ENCODE measurements at places on chromosomes 1 and 21.

- DNase-seq = no peak
These were observed 192.4 kb upstream of the GALNT2 start for GRCh38 chr1:229874609-229875008.

- DNase-seq = no peak
These were observed 27.5 kb upstream of the TMEM52 start for GRCh38 chr1:1946540-1946939.

DNA sequence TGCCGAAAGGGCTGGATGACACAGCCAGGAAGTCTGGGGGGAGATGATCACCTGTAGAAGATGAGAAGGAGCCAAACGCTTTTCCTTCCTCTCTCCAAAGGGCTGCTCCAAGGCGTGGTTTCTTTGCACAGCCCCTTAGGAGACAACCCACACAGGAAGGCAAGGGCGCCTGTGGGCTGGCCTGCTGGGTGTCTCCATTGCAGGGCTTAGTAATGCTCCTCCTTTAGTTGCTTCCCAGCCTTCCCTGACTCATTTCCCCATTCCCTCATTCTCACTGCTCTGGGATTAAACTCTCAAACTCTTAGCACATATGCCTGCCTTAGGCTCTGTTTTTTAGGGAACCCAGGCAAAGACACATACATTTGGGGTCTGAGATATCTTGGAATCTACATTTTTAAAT is 1.7 kb upstream of the CLCA1 start:
- no peak for DNase-seq

DNA sequence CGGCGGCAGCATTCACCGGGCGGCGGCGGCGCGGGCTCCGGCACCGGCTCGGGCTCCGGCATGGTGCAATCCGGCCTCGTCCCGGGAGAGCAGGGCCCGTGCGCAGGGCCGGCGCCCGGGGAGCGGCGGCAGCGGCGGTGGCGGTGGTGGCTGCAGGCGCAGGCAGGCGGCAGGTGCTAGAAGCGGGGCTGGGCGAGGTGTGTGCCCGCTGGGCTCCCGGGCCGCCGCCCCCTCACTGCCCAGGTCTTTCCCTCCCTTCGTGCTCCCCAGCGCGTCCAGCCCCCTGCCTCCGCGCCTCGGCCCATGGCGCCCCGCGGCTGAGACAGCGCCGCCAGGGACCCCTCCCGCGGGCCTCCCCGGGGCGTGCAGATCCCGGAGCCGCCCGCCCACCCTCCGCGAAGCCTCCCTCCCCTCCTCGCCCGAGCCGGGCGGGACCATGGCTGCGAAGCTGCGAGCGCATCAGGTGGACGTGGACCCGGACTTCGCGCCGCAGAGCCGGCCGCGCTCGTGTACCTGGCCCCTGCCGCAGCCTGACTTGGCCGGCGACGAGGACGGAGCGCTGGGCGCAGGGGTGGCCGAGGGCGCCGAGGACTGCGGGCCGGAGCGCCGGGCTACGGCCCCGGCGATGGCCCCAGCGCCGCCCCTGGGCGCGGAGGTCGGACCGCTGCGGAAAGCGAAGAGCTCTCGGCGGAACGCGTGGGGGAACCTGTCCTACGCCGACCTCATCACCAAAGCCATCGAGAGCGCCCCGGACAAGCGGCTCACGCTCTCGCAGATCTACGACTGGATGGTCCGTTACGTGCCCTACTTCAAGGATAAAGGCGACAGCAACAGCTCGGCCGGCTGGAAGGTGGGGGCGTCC is 492 bp downstream of the FOXO6 start:
- DNase-seq = peak; percentile 26

DNA sequence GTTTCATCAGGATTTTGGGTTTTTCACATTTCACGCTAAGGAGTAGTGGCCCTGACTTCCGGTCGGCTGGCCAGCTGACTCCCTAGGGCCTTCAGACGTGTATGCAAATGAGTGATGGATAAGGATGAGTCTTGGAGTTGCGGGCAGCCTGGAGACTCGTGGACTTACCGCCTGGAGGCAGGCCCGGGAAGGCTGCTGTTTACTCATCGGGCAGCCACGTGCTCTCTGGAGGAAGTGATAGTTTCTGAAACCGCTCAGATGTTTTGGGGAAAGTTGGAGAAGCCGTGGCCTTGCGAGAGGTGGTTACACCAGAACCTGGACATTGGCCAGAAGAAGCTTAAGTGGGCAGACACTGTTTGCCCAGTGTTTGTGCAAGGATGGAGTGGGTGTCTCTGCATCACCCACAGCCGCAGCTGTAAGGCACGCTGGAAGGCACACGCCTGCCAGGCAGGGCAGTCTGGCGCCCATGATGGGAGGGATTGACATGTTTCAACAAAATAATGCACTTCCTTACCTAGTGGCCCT is 23.1 kb upstream of the TNFRSF1B start:
- peak; percentile 96 for DNase-seq

DNA sequence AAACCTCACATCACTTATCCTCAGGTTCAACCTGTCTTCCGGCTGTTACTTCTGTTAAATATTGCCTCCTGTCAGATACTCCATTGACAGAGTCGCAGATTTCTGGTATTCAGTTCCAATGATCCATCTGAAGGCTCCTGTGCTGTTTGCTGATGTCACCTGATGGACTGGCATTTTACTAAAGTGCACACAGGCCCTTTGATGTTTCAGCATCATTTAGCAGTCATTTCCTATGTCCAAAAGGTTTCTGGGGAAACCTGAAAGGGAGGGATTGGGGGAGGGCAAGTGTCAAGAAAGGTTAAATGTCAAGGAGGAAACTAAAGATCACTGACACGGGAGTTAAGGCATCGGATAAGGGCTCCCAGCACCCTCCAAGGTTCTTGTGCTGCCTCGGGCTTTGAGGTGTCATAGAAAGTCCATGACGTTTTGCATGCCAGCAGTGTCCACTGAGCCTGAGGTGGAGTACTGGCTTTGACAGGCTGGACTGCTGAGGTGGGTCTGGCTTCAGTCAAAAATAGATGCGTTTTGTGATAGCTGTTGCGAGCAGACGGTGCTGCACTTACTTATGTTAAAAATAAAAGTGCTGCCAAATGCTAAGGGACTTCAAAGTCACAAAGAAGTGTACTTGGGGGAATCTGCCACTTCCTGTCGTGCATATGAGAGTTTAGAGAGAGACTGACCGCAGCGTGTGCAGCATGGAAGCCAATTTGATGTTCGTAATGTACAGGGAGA is 30.8 kb downstream of the XCL2 start:
- no peak for DNase-seq

DNA sequence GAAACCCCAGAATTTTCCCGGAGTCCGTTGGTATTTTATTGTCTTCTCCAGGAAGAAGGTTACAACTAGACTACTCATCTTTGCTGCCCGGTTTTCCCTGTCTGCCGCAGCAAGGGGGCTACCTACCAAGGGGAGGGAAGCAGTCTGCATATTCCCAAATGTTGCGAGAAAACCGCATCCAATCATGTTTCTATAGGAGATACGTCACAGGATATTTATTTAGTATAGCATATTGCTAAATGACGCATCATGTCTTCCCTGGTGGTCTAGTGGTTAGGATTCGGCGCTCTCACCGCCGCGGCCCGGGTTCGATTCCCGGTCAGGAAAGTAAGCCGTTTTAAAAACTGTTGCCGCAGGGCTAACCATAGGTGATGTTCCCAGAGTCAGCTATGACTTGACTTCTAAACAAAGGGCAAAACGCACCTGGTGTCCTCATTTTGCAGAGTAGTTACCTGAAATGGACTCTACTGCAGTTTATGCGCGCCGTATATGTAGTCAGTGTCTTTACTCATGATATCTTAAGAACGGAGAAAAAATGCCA is 15.2 kb upstream of the ZNF692 start:
- DNase-seq = peak; percentile 84

GRCh38 chr1:81420760-81421159 is 380.0 kb upstream of the ADGRL2 start:
- no peak for DNase-seq

DNA sequence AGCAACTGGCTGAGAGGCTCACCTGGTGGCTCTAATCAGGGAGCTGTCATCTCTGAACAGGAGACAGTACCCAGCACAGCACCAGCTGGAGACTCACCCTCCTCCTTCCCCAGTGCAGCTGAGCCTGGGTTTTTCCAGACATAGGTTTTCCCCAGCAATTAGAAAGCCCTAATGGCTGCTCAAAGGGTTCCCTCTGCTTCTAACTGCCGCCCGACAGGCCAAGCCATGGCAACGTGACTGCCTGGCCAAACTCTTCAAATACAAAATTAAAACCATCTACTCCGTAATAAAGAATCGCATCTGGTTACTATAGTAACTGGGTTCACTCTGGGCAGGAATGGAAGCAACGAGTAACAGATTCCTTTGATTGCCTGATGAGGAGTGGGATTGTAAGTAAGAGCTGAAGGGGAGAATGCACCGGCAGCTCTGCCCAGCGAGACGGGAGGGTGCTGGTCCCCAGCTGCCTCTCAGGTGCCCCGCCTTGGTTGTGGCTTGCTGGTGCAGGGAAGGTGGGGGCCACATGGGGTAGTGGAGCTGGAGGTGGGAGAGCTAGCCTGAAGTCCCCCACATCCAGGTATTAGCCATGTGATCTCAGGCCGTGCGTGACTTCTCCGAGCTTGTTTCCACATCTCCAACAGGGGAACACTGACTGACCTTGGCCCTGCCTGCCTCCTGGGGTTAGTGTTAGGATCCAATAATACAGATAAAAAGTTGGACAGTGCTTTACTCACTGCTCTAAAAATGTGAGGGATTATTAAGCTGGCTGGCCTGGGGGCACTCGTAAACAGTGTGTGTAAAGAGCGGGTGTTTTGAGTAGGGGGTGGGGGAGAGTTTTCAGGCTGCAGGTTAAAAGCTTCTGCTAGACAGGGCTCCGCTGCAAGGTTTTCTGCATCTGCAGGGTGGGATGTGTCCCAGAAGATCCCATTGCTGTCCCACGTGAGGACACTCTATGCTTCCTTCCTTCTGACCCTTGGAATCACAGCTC is 94.2 kb downstream of the KCNN3 start:
- no peak for DNase-seq

- no peak for DNase-seq
These were observed 81.0 kb upstream of the IVNS1ABP start for GRCh38 chr1:185398022-185398421.

- no peak for DNase-seq
These were observed 125.9 kb downstream of the MAST2 start for GRCh38 chr1:45929257-45929687.

GRCh38 chr21:38440746-38441145 is 57.5 kb downstream of the ERG start:
- DNase-seq = no peak

DNA sequence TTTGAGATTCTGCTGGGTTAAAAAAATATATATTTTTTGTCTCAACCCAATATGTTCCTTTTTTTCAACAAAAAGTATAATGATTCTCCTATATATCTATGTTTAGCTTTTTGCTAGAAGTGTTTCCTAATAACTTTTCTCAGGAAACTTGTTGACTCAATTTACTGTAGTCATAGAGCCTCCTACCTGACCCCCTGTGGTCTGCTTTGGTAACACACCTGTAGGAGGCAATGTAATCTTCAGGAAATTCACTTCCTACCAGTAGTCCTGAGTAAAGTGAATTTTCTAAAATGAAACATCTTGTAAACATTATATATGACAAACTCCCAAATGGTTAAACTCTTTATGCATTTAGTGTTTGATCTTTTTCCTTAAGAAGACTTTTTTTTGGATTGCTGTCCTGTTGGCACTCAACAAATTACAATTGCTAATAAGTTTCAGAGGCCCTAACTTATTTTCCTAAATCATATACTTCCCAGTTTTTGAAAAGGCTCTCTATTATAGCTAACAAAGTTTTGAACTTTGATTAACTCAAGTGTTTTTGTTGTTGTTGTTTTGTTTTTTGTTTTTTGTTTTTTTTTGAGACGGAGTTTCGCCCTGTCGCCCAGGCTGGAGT is 118.3 kb downstream of the OLFML2B start:
- DNase-seq = no peak

DNA sequence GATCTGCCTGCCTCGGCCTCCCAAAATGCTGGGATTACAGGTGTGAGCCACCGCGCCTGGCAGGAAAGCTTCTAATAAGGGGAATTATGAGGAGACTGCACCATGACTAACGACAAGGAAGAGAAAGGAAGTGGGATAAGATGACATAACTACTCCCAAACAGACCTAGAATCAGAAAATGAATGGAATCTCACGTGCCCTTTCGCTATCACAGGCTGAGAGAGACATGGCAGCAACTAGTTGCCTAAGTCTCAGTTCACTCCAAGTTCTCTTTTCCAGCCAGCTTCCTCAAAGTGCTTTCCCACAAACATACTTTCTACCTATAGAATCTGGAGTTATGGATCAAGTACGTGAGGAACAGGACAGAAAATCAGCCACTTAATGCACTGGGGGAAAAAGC is 2.0 kb downstream of the PI4KB start:
- no peak for DNase-seq

DNA sequence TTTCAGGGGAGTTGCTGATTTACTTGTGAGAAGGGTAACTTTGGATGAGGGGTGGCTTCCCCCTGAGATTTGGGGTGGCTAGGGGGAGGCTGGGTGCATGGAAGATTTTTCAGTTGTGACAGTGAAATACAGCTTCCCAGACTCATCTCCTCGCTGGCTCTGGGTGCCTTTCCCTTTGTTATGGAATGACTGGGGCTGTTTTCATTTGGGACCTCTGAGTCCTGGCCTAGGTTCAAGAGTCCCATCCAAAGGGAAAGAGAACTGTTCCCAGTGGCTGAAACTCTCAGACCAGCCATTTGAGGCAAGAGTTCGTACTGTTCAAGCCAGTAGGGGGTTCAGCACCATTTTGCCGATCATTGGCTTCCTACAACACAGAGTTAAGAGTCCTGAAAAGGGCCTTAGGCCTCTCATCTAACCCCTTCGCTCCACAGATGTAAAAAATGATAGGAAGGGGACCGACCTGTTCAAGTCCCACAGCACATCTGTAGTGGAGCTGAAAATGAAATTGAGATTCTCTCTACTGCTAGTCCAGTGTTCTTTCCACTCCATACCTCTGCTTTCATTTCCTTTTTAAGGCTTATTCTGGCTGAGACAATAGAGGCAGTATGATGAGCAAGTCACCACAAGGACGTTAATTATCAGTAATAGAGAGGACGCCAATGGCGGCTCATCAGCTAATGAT is 958 bp downstream of the DDR2 start:
- DNase-seq = no peak

DNA sequence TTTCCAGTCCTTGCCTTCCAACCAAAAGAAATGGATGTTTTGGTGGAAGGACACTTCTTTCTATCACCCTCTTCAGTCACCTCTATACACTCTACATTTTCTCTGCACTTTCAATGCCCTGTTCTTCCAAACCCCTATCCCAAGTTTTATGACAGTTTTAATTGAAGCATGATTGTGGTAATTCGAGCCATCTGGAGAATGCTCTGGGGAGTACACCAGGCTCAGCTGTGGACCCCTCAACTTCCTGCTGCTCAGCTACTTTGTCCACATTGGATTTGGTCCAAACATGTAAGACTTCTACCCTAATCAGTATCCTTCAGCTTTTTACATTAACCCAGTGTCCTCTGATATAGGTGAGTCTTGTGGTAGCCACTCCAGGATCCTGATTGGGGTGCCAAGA is 129.6 kb downstream of the SYT2 start:
- no peak for DNase-seq

- DNase-seq = no peak
These were observed 107.2 kb downstream of the ROR1 start for GRCh38 chr1:63880958-63881576.
